HuH-7 (cell line): ENCODE measurements at places on chromosomes 2 and 18.

DNA sequence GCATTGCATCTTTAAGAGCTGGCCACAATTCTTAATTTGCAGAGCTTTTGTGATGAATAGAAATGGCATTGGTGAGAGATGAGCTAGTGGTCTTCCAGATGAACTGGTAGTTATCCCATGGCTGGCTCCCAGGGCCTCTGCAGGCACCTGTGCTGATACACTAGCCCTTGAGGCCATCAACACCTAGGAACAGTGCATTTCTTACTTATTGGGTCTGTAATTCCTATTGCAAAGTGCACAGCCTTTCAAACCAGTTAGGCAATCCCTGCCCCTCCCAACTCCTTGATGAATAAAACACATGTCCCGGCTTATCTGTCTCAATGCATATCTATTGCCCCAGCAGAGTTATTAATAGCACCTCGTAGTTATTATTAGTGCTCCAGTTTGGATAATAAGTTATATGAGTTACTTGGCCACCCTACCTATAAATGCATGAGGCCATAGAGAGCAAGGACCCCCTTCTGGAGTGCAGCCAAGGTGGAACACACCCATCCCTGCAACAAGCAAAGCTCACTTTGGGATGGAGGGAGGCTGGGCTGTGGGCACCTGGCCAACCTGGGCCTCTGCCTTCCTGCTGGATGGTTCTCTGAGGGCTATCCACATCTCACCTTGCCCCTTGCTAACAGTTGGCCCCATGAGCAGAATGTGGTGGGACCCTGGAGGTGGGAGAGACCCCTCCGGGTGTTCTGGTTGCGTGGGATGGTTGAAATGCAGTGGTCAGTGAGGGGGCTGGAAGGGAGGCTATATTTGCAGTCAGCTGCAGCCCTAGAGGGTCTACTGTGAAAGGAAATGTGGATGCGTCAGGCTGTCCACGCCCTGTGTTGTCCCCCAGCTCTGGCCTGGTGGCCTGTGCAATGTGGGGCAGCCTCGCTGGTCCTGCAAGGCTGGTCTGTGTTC lies 455.9 kb upstream of the HS6ST1 start:
- DNase-seq = no peak

- peak; percentile 71 for DNase-seq
Observed at GRCh38 chr18:9708057-9708433, at the start of gene RAB31. TSS of gene RAB31 (plus strand) at chr18:9708301. CDS start at chr18:9708406, 105 bp downstream.

DNA sequence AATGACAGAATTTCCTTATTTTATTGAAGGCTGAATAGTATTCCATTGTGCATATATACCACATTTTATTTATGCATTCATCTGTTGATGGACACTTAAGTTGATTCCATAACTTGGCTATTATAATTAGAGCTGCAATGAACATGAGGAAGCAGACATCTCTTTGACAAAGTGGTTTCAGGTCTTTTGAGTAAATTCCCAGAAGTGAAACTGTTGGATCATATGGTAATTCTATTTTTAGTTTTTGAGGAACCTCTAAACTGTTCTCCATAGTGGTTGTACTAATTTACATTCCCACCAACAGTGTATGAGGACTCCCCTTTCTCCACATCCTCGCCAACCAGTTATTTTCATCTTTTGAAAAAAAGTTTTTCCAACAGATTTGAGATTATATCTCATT lies 77.5 kb downstream of the TMEM200C start:
- no peak for DNase-seq

DNA sequence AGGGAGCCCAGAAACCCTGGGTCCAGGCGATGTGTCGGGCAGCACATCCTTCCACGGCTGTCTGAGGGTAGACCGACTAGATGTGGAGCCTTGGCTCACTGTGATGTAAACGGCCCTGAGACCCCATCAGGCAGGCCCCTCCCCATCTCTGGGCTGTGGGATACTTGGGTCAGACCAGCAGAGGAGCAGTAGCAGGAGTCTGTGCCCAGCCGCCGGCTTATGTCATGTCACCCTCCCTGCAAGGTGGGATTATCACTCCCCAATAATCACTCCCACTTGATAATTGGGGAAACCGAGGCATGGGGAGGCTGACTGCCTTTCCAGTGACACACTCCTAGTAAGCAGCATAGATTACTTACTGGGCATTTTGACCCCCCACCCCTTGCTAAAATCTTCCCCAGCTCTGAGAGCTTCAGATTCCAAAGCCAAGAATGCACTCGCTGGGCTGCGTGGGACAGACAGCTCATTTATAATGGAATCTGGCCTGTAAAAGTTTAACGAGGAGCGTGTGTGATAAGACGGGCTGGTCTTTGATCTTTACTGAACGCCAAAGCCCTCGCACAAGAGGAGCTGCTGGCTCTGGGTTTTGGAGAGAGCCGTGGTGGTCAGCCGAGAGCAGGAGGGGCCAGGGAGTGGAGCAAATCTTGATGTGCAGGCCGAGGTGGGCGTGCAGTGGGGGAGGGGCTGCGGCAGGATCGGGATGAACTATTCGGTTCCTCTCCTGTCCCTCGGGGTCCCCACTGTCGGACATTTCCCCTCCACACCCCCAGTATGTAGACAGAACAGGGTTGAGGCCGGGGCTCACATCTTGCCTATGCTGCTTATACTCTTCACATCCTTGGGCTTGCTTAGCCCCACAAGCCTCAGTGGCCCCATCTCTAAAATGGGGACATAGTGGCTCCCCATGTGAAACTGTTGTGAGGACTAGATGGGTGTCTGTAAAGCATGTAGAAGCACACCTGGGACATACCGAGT lies 200.0 kb downstream of the GLI2 start:
- peak; percentile 76 for DNase-seq

GRCh38 chr2:230914886-230915285 lies 10.2 kb downstream of the GPR55 start:
- no peak for DNase-seq

GRCh38 chr18:79930020-79930642 lies 21.3 kb downstream of the SLC66A2 start:
- no peak for DNase-seq

GRCh38 chr18:61173554-61173953 lies 159.7 kb upstream of the CDH20 start:
- no peak for DNase-seq

DNA sequence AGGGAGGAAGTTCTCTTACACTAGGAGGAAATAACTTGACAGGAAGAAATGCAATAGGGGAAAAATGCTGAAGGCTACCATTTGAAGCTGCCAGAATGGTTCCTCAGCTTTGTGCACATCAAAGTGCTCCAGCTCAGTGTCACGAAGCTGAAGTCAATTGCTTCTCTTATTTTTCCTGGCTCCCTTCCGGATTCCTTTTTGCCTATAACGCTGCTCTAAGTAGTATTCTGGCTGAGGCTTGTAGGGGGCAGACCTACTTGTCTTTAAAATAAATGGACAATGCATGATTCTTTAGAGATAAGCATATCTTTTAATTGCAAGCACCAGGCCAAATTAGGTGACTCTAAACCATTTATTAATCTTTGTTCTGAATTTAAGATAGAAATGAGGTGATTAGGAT lies 60.3 kb upstream of the SCN1A start:
- no peak for DNase-seq

DNA sequence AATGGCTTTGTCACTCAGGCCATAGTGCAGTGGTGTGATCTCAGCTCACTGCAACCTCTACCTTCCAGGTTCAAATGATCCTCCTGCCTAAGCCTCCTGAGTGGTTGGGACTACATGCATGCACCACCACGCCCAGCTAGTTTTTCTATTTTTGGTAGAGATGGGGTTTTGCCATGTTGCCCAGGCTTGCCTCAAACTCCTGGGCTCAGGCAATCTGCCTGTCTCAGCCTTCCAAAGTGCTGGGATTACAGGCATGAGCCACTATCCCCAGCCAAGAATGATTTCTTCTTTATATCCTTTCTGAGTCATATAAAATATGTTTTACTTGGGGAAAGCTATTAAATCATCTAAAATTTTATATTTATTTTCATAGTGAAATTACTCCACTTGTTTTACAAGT lies 61.3 kb downstream of the CYBRD1 start:
- DNase-seq = no peak

DNA sequence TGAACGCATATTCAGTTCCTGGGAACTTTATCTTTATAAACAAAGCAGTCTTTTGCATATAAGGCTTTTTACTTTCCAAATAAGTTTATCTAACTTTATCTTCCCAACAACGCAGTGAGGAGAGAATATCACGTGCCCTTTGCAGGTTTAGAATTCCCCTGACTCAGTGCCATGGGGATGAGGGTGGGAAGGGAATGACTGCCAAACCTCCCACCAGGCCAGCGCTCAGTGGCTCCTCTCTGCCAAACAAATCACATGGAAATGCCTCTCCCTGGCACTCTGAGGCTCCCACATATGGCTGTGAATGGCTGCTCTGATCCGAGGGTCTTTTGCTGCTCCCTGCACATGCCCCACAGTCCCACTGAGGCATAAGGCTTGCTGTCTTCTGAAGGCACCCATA lies 158.3 kb downstream of the DNAH6 start:
- DNase-seq = no peak

DNA sequence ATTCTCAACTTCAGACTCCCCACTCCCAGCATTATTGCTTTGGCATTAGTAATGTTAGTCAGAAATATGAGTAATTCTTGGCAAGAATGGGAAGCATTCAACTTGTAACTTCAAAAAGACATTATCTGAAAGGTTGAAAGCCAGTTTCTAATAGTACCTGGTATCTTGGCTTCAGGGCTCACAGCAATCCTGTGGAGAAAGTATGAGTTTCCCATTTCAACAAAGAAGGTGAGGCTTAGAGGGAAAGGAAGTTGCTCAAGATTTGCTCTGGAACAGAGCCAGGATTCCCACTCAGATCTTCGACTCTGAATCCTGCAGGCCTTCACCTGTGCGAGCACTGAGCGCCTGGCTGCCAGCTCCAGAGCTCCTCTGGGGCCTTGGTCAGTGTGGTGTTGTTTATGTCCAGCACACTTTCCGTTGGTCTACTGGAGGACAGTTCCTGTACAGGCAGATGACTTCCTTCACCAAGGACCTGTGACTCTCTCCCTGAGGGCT lies 136.1 kb downstream of the MCFD2 start:
- DNase-seq = no peak

- DNase-seq = peak; percentile 56
Observed at GRCh38 chr2:168758970-168759820, 43.2 kb upstream of the NOSTRIN start.

- DNase-seq = no peak
Observed at GRCh38 chr2:236572482-236572881, 2.9 kb downstream of the ACKR3 start.

DNA sequence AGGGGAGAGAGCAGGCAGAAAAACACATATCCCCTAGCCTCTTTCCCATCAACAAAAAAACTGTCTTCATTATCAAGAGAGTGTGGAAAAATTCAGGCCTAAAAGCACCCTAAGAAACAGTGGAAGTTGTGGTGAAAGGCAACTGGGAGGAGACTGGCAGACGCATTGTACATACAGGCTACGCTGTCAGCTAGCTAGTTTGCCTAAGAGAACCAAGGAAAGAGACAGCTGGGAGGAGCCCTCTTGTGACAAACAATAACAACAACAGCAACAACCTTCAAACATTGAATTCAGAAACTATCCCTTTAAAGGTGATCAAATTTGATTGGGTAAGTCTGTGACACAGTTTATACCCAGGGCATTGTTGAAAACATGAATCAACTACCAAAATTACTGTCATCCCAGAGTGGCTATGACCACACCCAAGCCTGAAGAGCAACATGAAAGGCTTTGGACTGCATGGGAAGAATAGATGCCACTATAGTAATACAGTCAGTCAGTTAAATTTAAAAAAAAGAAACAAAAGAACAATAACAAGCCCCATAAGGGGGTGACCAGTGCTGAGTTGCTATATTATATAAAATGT lies 88.9 kb upstream of the CRIM1 start:
- DNase-seq = no peak

DNA sequence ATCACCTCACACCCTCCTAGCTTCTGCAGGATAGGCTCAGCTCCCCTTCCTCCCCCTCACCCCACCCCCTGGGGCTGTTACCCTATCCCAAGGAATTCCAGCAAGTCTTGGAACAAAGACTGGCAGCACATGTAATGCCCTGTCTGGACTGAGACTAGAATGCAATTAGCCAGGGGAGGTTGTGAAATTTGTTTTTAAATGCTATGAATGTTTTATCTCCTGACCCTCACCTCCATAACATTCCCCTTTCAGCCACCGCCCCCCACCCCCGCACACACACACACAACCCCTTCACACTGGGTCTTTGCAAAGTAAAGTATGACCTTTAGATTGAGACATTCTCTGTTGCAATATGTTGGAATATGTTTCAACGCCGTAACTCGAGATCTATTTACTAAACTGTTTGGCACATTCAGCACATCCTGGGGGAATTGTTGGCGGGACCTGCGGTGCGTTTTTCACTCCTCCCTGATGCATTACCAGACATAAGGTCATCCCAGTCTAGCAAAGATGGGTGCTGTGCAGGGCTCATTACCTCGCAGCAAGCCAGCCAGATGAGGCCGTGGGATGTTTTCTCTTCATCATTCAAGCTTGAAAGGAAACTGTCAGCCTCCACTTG lies 290.7 kb upstream of the SLC14A2 start:
- peak; percentile 14 for DNase-seq

- DNase-seq = no peak
Observed at GRCh38 chr2:74513605-74514367, 464 bp upstream of the TLX2 start.

GRCh38 chr18:36849288-36850006 lies 20.5 kb downstream of the KIAA1328 start:
- DNase-seq = no peak

DNA sequence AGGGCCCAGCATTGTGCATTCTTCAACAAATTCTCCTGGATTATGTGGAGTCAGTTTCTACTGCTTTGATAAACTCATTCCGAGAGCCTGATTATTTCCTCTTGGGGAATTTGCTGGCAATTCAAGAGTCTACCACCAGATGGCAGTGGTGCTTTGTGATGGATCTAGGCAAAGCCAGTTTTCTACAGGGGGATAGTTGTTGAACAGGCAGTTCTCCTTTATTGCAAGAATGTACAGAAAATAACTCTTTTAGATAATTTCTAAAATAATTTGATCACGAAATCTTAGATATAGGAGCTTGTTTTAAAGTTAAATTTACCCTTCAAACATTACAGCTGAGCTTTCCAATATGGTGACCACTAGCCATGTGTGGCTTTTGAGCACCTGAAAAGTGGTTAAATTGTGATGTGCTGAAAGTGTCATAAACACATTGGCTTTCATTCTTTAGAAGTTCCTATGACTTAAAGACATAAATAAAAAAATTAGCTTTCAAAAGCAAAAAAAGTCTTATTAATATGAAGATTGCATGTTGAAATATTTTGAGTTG lies 66.7 kb upstream of the HAAO start:
- peak; percentile 61 for DNase-seq

DNA sequence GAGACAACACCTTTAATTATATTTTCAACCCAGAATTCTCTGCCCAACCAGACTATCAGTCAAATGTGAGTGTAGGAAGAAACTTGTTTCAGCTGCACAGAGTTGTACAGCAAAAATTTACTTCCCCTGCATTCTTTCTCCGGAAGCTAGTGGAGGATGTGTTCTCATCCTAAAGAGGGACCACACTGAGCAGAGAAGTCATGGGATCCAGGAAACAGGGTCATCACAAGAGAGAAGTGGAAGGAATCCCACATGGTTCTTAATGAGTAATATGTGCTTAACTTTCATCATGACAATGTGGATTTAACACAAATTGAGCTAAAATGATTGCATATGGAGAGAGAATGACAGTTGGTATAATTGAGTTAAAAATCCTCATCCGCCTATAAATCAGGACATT lies 78.2 kb downstream of the INPP4A start:
- no peak for DNase-seq
